ENCODE measurements at places on chromosomes 6 and 20.

DNA sequence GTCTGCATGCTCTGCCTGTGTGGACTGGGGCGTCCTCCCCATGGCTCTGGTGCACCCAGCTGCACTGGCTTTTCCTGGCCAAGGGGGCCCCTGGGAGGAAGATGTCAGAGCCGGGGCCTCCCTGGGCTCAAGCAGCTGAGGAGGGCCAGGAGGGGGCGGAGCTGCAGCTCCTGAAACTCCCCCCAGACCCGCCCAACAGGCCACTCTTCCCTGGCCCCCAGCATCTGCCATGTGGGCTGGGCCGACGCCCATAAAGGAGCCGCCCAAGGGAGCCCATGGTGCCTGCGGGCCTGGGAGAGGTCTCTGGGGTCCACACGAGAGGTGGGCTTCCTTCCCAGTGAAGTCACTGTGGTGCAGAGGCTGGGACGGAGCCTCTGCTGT lies 4.0 kb downstream of the RBBP8NL start:
- DNase-seq: no peak

DNA sequence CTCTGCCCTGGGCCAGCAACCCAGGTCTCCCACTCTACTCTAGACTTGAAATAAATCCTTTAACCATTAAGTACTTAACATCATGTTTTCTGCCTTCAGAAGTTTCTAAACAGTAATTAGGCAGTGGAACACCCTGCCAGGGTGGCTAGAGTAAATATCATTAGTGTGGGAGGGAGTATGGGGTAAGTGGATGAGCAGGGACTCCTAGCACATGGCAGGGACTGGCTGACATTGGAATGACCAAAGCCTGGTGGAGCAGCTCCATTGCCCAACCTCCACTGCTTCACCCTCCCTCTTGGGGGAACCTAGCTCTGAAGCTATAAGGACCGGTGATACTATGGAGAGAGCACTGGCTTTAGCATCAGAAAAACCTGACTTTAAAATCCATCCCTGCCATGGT lies 167.1 kb downstream of the MAFB start:
- DNase-seq: no peak

GRCh38 chr6:89145091-89145955 lies 532 bp upstream of the PM20D2 start:
- peak; percentile 30 for DNase-seq

DNA sequence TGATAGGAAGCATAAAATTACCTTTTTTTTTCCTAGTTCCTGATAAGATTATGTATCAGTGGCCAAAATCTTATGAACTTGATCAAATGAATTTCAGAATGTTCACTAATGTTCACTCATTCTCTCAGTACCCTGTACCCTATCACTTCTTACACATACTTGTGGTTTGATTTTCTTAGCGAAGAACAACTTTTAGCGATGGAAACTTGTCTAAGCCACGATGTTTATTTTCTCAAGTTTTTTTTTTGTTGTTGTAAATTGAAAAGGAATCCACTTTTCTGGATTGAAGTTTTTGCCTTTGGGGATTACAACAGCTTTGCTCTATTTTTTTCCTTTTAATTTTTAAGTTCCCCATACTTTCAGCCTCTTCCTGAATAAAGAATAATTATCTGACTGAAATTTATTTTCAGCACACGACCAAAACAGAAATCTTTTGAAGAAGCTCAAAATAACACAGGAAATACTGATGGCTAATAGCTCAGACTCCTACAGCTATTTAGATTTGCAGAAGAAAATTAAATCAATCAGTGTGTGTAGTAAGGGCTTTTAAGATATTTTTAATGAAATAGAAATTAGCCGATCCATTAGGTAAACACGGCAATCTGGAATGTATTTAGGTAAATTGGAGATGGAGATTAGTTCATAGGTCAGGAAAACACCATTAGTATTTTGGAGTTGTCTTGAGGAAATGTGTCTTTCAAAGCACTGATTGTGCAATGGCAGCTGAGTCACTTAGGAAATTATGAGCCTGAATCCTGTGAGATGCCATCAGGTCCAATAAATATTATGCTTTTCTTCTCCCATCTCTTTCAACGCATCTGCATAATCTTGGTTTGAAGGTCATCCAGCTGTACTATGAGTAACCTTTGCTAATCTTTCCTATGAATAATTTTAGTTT lies 217.5 kb downstream of the GJA1 start:
- DNase-seq: peak; percentile 38

GRCh38 chr20:59269411-59270025 lies 30.9 kb upstream of the EDN3 start:
- DNase-seq: no peak

- peak; percentile 87 for DNase-seq
These were observed 25.2 kb downstream of the TRAM2 start for GRCh38 chr6:52551483-52552277.

DNA sequence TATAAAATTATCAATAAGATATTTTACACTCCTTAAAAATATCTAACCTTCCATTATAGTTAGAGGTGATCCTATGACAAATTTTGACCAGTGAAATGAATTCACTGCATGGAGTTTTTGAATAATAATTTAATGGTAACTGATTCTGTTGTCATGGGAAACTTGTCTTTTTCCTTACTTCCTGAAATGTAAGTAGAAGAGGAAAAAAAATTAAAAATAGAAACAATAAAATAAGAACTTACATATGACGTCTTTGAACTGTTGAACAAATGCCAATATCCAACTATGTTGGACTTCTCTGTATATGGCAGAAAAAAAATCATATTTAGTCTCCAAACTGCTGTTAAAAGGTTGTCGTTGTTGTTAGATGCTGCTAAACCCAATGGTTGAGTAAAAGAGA lies 26.3 kb downstream of the PPP1R14C start:
- DNase-seq: no peak

- no peak for DNase-seq
These were observed 177.0 kb upstream of the KCNG1 start for GRCh38 chr20:51199920-51200319.

GRCh38 chr6:45678285-45678607 lies 300.5 kb upstream of the SUPT3H start:
- DNase-seq: no peak

- no peak for DNase-seq
These were observed 248.2 kb downstream of the LAMA2 start for GRCh38 chr6:129130959-129131681.

- no peak for DNase-seq
These were observed 74.0 kb upstream of the CST7 start for GRCh38 chr20:24875078-24875477.

DNA sequence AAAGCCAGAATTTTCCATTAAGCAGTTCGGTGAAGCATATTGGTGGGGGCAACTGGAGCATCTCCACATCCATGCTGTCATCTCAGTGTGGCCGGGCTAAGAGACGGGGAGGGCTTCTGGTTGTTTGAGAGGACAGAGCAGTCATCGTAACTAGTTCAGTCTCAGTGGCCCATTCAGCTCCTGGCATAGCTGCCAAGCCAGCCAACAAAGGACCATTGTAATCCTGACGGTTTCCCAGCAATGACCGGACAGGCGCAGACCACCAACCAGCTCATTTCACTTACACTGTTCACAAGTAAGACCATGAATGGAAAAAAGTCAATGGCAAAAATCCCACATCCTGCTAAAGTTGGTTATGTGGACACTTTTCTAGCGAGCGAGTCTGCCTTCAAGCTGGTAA lies 14.9 kb upstream of the HDDC2 start:
- DNase-seq: no peak
